CD4-positive, alpha-beta T cell treated with Interleukin-4 for 4 hours (primary cell): ENCODE measurements at places on chromosomes 16 and 17.

GRCh38 chr16:1152651-1153259, at the start of gene CACNA1H:
CACNA1H (plus strand) TSS chr16:1153106; CDS start chr16:1153738, 632 bp downstream.
- DNase-seq, result peak; percentile 21

DNA sequence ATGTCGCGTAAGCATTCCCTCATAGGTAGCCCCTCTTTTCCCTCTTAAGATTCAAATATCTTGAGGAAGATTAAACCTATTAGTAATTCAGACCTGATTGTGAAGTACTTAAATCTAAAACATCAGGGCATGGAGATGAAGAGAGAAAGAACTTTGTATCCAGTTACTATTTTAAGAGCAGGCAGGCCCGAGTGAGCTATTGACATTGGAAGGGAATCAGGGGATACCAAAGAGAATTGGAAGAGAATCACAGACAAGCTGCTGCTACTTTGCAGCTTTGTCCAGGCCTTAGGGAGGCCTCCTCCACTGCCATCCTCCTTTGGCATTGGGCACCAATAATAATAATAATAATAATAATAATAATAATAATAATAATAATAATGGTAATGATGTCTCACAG, 170.5 kb downstream of the MRTFB start:
- no peak for DNase-seq

- DNase-seq, result no peak
These were observed 238.1 kb downstream of the MRTFB start for GRCh38 chr16:14309001-14309886.

- DNase-seq, result no peak
These were observed 9.7 kb downstream of the NXN start for GRCh38 chr17:969811-970355.

- DNase-seq, result no peak
These were observed 37.5 kb upstream of the RBFOX3 start for GRCh38 chr17:79648181-79648831.

GRCh38 chr16:53224951-53225533, 170.3 kb downstream of the CHD9 start:
- no peak for DNase-seq

GRCh38 chr17:3815122-3815521, 14.1 kb upstream of the ITGAE start:
- DNase-seq, result no peak

GRCh38 chr17:68341482-68341881, 50.2 kb downstream of the ARSG start:
- DNase-seq, result no peak

DNA sequence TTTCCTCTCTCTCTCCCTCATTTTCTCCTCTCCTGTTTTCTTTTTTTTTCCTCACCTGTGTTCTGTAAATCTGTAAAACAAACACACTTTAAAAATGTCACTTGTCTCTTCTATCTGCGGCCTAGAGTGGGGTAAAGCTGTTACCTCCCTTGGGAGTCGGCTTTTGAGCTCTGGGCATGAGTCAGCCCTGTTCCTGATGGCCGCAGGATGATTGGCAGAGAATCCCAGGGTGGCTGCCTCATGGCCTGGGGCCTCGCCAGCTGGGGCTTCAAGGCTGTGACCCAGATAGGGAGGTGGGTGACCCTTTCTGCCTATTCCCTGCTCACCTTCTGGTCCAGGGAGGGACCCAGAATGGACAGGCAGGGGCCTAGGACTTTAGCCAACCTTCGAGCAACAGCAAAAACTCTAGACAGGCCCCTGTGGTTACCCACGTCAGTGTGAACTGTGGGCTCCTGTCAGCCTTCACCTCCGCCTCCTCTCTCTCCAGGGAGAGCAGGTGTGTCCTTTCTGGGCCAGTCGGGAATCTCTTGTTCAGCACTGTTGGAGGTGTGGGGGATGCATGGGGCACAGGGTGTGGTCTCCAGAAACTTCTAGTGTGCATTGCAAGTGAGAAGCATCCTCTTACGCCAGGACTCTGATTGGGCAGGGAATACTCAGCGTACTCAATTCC, 87.4 kb downstream of the RAP1GAP2 start:
- DNase-seq, result no peak

GRCh38 chr17:39115135-39115534, 36.3 kb downstream of the PLXDC1 start:
- no peak for DNase-seq

DNA sequence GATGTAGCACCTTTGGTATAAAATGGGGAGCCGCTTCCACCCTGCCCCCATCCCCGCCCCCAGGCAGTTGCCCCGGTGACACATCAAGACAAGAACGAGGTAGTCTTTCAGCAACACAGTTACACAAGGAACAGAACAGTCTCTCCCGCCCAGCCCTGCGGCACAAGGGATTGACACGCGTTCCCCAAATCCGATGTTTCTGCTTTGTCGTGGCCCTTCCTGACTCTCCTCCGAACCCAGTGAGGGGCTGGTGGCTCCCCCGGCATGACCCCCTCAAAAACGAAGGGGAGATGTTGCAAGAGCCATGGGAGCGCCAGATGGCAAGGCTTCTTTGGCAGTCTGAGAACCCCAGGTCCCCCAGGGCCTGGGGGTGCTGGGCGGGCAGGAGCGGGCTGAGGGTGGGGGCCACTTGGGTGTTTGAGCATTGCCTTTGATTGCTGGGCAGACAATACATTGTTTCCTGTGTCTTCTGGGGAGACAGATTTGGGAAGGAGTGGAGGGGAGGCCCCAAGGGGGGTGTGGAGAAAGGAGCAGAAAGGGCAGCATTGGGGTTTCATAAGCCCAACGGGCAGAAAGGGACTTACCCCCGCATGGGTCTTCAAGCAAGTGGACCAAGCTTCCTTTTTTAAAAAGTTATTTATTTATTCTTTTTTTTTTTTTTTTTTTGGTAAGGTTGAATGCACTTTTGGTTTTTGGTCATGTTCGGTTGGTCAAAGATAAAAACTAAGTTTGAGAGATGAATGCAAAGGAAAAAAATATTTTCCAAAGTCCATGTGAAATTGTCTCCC, 16.6 kb downstream of the COL1A1 start:
- DNase-seq, result no peak

GRCh38 chr16:85123891-85124635, 11.8 kb upstream of the CIBAR2 start:
- no peak for DNase-seq

DNA sequence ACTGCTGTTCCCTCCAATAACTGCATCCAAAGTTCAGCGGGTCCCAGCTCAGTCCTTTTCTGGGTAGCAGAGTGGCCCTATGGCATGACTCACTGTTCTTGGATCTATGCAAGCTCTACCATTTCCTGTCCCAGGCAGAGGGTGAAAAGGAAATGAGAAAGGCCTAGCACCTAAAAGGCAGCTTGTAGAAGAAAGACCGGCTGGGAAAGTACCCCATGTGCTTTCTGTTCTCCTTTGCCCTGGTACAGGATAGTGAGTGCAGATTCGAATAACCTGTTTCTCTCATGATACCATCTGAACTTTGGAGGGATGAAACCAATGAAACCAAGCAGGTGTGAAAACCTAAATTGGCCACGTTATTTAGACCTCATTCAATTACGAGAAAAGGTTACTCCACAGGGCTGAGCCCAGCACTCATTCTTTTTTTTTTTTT, 12.7 kb upstream of the HASPIN start:
- peak; percentile 96 for DNase-seq

GRCh38 chr17:72387487-72387886, 266.7 kb downstream of the SOX9 start:
- no peak for DNase-seq

DNA sequence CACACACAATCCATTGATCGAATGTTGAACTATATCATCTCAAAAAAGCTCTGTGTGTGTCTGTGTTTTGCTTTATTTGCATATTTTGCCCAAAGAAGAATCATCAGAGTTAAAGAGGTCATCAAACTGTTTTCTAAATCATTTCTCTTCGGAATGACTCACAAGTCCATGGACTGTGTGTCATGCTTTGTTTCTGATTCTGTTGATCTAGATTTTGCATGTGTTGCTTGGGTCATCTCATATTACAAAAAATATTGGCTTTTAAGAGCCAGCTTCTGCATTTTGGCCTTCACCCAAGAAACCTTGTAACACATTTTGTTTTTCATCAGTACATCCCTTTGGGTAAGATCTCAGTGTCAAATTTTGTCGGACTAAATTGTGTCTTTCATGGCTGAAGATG, 471.2 kb upstream of the HSBP1 start:
- no peak for DNase-seq

DNA sequence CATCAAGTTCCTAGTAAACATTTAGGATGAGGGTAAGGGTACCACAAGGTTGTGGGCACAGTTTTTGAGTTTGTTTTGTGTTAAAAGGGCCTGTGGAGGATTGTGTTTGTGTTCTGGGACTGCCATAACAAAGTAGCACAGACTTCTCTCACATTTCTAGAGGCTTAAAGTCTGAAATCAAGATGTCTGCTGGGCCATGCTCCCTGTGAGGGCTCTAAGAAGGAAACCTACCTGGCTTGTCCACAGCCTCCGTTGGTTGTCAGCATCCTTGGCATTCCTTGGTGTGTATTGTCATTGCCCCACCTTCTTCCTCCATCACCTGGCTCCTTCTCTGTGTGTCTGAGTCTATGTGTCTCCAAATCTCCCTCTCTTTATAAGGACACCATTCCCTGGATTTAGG, 808.1 kb upstream of the RBFOX1 start:
- DNase-seq, result no peak

DNA sequence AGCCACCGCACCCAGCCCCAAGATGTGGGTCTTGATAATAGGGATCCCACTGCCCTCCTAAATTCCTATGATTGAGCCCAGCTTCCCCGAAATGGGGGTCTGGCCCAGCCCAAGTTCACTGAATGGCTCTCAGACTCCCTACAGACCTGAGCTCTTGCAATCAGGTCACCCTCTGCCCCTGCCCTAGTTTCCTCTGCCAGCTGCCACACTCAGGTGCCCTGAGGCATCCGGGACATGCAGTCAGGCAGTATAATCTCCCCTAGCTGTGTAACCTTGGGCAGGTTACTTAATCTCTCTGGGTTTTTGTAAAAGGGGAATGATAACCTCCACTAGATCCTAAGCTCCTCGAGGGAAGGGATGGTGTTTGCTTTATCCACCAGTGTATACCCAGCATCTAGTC, 61.1 kb upstream of the TOB1 start:
- DNase-seq, result no peak

DNA sequence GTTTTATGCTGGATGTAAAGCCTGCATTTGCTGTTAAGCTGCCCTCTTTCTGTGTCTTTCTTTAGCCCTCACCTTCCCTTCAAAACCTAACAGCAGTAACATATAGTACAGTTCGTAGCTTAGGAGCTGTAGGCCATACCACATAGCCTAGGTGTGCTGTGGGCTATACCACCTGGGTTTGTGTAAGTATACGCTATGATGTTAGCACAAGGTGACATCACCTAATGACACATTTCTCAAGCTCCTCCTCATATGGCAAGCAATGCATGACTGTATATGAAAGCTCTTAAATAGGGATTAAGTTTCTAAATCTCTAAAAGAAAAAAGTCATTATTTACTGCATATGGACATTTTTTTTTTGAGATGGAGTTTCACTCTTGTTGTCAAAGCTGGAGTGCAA, 57.8 kb upstream of the TMEM97 start:
- no peak for DNase-seq

DNA sequence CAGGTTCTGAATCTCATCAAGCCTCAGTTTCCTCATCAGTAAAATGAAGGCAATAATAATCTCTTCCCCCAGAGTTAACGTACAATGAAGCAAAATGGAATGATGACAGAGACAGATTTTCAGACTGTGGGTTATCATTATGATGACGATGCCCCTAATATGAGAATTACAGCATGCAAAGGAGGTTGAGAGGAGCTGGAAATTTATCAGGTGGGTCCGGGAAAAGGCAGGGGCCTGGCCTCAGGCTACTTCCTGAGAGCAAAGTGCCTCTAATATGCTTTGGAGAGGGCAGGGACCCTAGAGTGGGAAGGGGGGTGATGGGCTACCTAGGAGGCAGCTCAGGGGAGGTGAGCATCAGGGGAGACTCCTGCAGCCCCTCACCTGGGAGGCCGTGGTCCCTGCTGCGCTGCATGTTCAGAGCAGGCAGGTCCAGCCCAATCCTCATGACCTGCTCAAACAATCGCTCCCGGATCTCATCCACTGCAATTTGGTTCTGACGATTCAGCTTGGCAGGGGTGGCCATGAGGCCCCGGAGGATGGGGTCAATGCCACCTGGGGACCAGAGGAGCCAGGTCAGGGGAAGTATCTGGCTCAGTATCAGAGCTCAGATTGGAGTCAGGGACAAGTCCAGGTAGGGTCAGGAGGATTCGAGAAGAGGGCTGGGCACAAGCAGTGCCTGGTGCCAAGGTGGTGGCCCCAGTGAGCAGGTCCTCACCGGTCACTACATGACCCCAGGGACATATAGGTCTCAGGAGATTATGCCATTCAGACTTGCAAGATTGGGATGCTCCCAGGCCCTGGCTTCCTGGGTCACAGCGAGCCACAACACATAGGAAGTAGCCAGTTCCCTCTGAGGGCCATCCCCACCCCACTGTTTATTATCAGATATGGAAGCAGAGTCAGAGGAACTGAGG, 8.1 kb downstream of the MPO start:
- no peak for DNase-seq

GRCh38 chr16:82748026-82748425, 121.3 kb downstream of the CDH13 start:
- DNase-seq, result no peak

- no peak for DNase-seq
These were observed 31.6 kb downstream of the EFCAB5 start for GRCh38 chr17:29973005-29973404.
